ENCODE measurements at places on chromosomes 1 and 21. TPM values are rescaled to one million over a fixed set of nuclear protein-coding genes. Genes with fewer than 3 reads are reported as not detected.

GRCh38 chr1:178806665-178807300, 64.1 kb downstream of the ANGPTL1 start:
- no peak for DNase-seq

Gene HSD3B2
- not detected for total RNA-seq

Gene ITGB3BP
- 81.8 TPM for total RNA-seq

- no peak for DNase-seq
Observed at GRCh38 chr21:42734323-42734971, 81.0 kb downstream of the PDE9A start.

DNA sequence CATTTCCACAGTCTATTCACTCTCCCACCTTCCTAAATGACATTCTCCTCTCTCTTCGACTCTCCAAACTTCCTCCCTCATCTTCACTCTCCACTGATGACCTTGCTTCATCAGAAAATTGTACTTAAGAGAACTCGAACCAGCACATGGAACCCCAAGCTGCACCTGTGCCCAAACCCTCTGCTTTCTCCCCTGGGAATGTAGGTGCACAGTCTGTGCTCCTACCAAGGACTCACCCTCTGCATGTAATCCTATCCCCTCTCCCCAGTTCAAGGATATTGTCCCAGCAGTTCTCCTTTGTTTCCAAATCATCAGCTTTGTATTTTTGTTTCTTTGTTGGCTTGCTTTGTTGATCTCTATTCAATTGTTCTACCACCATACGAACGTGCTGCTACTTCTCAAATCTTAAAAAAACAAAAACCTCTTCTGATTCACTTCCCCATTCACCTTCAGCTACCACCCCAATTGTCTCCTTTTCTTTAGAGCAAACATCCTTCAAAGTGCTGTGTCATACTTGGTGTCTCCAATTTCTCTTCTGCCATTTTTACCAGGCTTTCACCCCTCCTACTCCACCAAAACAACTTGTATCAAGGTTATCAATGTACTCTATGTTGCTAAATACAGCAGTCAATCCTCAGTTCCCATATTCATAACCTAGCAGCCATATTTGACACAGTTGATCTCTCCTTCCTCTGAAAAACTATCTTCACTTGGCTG, 26.8 kb downstream of the RAB3B start:
- DNase-seq: no peak

Gene FAM3B
- total RNA-seq: not detected

Gene ANKRD34A
- total RNA-seq: 5.8 TPM

DNA sequence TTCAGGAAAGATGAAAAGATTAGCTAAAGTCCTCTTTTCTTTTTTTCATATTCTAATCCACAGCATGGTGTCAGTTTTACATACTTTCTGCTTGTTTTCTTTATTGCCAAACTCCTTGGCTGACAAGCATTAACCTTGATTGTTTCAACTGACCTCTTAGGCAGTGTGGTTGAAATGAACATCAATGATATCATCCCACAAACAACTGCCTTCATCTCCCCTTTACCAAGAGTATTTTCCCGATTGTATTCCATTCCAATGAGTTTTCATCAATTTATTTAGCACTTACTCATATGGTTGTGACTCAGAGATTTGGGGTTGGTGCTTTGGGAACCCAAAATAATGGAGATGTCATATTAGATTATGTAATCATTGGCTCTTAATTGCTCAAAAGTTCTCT, 71.8 kb downstream of the SPAG17 start:
- DNase-seq: no peak

Gene LRRC38
- not detected for total RNA-seq

- no peak for DNase-seq
Observed at GRCh38 chr1:119984771-119985170, 84.7 kb downstream of the NOTCH2 start.

Gene SV2A
- total RNA-seq: 8.5 TPM

DNA sequence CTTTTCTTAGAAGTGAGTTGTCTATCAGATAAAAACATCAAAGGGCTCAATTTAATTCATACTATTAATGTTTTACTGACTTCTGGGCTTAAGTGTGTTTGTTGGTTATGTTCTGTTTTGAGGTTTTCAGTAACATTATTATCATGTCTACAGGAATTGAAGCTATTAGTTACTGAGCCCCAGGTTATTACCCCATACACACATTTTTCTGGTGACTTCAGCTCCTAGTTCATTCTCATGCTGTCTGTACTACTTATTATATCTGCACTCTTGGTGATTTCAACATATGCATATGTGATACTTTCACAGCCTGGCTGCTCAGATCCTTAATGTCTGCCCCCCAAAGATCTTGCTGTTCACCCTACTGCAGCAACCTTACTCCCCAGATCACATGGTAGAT, 27.0 kb upstream of the SGIP1 start:
- DNase-seq: no peak

GRCh38 chr1:152084853-152085252, 4.0 kb downstream of the TCHHL1 start:
- DNase-seq: no peak

DNA sequence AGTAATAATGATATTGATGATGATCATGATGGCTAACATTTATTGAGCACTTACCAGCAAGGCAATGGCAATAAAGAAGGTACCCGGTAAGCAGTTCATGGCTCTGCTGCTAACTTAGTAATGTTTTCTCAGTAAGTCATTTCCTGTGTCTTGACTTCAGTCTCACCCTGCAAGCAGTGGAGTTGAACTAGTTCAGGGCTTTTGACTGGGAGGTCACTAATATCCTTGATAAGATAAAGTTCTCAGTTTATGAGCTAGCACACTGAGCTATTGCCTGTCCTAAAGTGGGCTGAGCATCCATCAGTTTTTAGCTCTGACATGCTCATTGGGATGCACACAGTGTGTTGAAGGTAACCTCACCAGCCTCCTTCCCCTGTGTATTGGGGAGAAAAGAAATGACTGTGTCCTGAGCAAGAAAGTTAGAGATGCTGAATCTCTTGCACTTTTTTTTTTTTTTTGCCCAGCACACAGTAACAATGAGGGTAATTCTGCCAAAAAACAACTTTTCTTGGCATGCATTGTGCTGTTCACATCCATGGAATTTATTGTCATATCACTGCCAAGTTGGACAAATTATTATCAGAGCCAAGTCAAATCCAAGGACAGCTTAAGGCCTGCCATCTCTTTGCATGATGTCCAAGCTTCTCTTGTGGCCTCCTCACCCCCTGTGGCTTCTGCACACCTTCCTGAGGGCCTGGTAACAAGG, 55.5 kb upstream of the GADD45A start:
- no peak for DNase-seq

- peak; percentile 86 for DNase-seq
Observed at GRCh38 chr1:36160949-36161485, 5.1 kb downstream of the MAP7D1 start.

DNA sequence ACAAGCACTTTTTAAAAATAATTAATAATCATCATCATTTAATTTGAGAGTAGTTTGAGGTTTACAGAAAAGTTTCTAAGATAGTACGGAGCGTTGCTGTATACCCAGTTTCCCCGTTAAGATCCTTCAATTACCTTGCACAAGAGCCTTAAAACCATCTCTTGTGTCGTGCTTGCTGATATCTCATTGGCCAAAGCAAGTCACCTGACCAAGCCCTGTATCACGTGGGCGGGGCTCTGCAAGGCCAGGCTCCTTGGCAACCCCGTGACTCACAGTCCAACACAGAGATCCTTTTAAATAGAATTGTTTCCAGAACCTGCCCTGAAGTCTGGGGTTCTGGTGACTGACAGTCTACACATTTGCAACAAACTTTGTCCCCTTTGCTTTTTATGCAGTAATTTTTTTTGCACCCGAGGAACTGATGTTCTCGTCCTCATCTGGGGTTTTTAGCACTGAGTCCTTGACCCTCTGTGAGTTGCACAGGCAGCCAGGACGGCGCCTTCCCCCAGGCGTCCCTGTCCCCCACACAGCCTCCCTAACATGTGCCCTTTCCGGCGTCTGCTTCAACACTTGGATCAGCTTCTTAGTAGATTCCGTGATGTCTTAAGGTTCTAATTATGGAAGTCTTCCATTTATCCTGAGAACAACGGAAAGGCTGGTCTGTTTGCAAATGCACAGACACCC, 183.3 kb upstream of the TMEM51 start:
- peak; percentile 73 for DNase-seq

GRCh38 chr1:244029124-244029523, 22.0 kb upstream of the ZBTB18 start:
- DNase-seq: no peak

Gene PRAMEF27
- total RNA-seq: not detected

Gene SRGAP2B
- 17.4 TPM for total RNA-seq

GRCh38 chr1:204174958-204175357, 8.8 kb upstream of the REN start:
- no peak for DNase-seq

DNA sequence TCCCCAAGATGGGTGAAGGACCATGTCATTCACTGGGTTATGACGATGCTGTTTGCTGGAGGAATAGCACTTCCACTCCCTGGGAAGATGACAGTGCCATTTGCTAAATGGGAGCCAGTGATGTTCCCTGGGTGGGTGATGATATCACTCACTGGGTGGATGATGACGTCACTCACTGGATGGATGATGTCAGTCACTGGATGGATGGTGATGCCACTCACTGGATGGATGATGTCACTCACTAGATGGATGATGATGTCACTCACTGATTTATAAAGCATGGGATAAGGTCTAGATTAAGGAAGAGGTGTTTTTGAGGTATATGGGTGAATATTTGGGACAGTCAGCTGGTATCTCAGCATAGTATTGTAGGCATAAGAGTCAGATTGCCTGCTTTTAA, 457.2 kb downstream of the AJAP1 start:
- DNase-seq: no peak

- no peak for DNase-seq
Observed at GRCh38 chr1:112244131-112244530, 151.9 kb upstream of the CTTNBP2NL start.

- no peak for DNase-seq
Observed at GRCh38 chr1:244231572-244232315, 180.7 kb downstream of the ZBTB18 start.

DNA sequence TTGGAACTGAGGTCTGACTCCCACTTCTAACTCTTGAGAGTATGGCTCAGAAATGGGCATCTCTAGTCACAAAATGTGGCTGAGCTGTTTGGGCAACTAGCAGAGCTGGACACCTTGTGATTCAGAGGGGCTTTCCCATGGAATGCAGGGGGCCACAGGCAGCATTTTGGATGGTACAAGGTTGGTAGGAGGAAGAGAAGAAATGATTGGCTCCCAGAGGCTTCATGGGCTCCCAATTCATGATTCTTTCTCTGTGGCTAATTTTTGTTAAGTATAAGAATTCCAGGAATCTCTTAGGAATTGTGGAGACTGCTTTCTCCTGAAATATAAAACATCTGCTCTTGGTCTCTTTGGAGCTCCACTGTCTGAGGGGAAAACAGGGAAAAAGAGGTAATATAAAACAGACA, 49.7 kb downstream of the PBX1 start:
- DNase-seq: no peak

DNA sequence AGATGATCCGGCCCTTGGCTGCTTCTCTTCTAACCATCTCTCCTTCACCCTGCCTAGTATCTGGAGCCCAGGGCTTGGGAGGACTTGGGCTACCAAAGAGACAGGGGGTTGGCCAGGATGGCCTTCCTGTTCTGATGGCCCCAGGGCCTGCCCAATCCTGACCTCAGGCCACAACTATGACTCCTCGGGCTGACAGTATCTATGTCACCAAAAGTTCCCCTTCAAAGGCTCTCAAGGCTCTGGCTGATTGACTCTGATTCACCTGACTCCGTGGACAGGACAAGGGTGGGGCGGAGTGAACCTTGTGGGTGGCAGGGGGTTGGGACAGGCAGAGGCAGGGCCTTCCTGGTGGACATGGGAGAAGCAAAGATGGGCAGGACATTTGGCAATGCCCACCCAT, 12.7 kb downstream of the MEF2D start:
- peak; percentile 68 for DNase-seq

- no peak for DNase-seq
Observed at GRCh38 chr1:77881061-77881460, 7.4 kb upstream of the NEXN start.

DNA sequence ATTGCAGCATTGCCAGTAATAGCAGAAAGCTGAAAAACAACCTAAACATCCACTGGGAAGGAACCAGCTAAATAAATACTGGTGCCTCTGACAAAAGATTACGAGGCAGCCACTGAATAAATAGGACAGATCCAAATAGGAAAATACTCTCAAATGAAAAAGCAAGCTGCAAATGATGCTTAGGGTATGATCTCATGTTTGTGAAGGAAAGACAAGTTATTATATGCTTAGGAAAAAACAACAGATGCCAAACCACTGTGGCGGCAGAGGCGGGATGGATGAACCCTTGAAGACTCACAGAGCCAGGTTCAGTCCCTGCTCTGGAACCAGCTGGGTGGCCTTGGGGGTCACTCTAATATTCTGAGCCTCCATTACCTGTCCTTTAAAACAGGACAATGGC, 41.6 kb downstream of the MATN1 start:
- DNase-seq: no peak

GRCh38 chr1:164466429-164466828, 92.6 kb upstream of the PBX1 start:
- DNase-seq: no peak

- no peak for DNase-seq
Observed at GRCh38 chr21:42641311-42642218, 11.9 kb upstream of the PDE9A start.

GRCh38 chr1:242405947-242406346, 118.5 kb downstream of the PLD5 start:
- DNase-seq: no peak

Gene TNFRSF4
- total RNA-seq: 418 TPM

DNA sequence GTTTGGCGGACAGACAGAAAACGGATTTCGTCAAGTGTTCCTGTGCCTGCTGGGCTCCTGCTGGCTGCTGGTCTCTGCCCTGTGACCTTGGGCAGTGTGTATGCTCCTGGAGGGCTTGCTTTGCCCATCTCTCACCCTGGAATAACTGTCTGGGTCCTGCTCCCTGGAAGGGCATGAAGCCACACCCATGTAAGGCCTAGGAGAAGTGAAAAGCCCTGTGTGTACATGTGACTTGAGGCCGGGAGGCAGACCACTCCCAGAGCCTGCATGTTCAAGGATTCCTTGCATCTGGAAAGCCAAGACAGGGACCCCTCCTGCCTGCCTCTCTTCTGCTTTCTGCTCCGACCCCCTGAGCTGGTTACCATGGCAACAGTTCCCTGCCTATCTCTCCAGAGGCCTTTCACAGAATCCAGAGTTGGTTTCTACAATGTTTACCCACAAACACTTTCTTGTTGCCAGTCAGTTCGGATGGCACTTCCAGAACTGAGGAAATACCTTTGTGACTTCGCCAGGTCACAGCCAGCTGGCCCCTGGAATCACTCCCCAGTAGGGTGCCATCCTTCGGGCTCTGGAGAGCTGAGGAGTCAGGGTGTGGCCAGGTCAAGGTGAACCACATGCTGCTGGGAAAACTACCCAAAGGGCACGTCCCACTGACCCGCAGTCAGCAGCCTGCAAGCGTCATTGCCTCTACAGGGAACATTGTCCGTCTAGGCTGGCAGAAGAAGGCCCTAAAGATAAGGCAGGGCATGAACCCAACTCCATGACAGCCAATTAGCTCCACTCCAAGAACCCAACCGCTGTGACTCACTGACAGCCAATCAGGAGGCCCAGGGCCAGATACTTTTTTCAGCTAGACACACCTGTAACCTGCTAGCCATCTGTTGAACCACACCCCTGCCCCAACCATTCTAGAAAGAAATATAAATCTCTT, 14.7 kb upstream of the GPR37L1 start:
- no peak for DNase-seq

Gene WNT4
- total RNA-seq: not detected

Gene PAX7
- not detected for total RNA-seq

GRCh38 chr1:219347921-219348391, 174.3 kb downstream of the LYPLAL1 start:
- no peak for DNase-seq

All from activated CD4-positive, alpha-beta T cell treated with anti-CD3 and anti-CD28 coated beads for 36 hours (primary cell).